Fibroblast of pulmonary artery (primary cell): ENCODE measurements at places on chromosomes 3 and 15.

GRCh38 chr3:173021547-173022185, 119.4 kb downstream of the SPATA16 start:
- no peak for DNase-seq

GRCh38 chr15:72472992-72473610, 1.0 kb upstream of the ARIH1 start:
- DNase-seq, result peak; percentile 47

DNA sequence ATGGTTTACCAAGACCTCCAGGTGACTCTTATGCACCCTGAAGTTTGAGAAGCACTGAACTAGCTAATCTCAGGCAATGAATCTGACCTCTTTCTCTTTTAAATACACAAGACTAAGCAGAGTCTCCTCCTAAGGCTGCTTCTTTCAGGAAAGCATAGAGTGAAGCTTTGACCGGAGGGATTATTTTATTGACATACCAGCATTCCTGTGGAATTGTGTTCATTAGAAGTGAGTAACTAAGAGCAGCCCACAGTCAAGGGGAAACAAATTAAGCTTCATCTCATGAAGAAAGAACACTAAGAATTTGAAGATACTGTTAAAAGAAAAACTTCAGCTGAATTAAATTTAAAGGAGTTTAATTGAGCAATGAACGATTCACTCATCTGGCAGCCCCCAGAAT, 963.5 kb downstream of the NTRK3 start:
- DNase-seq, result no peak

DNA sequence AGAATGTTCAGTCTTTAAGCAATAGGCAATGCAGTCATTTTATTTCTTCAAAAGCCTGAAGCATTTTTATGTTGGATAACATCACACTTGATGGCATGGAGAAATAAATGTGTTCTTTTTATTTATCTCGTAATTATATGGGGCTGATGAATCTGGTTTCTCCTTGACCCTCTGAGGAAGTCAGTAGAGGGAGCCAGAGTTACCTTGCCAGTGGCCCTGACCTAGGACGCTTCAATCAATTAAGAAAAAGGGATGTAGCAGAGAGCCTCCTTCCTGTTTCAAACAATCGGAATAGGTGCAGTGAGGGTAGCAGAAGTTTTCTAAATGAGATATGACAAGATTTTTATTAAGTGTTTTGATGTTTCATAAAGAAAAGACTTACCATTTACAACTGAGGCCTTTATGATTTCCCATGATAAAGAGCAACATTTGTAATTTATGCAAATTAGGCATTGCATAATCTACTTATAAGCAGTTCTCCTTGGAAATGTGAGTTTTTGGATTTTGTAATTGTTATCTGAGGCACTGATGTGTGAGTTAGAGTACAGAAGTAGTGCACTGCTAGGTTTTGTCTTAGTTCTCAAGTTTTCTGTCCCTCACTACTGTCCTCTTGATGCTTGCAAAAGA, 129.1 kb downstream of the RAP2B start:
- DNase-seq, result peak; percentile 49

GRCh38 chr3:18740631-18741583, 315.8 kb upstream of the SATB1 start:
- no peak for DNase-seq

- DNase-seq, result no peak
These were observed 11.0 kb upstream of the C15orf61 start for GRCh38 chr15:67509918-67510317.

GRCh38 chr3:158012901-158013300, 93.3 kb downstream of the SHOX2 start:
- DNase-seq, result no peak

DNA sequence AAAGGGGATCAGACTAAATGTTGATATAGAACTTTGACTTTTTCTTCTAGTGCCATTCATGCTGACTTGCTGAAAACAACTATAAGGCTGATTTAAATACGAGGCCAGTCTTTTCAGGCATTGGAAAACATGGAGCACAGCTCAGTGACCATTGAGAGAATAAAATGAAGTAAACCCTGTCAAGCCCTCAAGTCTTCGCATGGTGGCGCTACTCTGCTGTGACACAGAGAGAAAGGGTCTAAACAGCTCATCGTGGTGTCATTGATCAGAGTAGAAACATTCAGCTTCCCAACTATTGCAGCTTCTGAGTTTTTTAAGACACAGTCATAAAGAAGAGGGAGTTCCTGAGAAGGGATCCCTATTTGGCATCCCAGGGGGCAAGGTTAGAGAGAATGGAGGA, 716.2 kb downstream of the DIPK2A start:
- DNase-seq, result peak; percentile 3

- no peak for DNase-seq
These were observed 27.6 kb upstream of the NUDT16 start for GRCh38 chr3:131353986-131354385.

GRCh38 chr15:97446138-97446537, 514.4 kb upstream of the ARRDC4 start:
- DNase-seq, result no peak
